ENCODE measurements at places on chromosomes 2 and 18. TPM values are rescaled to one million over a fixed set of nuclear protein-coding genes. Genes with fewer than 3 reads are reported as not detected.

The CMPK2 gene
- 11.1 TPM for total RNA-seq

The DNAH7 gene
- total RNA-seq, result 0.99 TPM

The FOXI3 gene
- not detected for total RNA-seq

DNA sequence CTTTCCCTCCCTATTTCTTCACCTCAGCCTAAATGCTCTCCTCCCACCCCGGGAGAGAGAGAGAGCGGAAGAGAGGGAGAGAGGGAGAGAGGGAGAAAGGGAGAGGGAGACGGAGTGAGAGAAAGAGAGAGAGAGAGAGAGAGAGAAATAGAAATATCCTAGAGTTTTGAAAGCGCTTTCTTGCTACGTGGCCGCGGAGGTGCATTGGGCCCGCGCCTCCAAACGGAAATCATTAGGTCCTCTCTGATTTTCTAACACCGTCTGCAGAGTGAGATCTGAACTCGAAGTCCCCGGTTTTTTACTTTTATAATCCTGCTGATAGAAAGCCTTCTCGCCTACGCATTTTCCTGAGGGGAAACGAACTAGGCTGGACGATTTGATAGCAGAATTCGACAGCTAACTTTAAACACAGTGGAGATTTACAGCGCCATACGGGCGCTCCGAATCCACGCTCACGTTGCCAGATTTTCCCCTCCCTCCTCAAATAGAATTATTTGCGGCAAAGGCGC is 903 bp upstream of the EVX2 start:
- DNase-seq, result no peak

- no peak for DNase-seq
Observed at GRCh38 chr2:102755284-102755683, 6.5 kb upstream of the TMEM182 start.

GRCh38 chr2:200405599-200406298 is 99.3 kb downstream of the SPATS2L start:
- DNase-seq, result no peak

- no peak for DNase-seq
Observed at GRCh38 chr2:216857131-216857550, 2.7 kb downstream of the TNP1 start.
